ENCODE measurements at places on chromosomes 6 and 20. TPM values are rescaled to one million over a fixed set of nuclear protein-coding genes. Genes with fewer than 3 reads are reported as not detected.

The RPRD1B gene
- 36.9 TPM for total RNA-seq

The RAD21L1 gene
- 1.3 TPM for total RNA-seq

The NOL4L gene
- 33.2 TPM for total RNA-seq

The FUT9 gene
- total RNA-seq = not detected

The CGA gene
- not detected for total RNA-seq

The RIN2 gene
- 0.09 TPM for total RNA-seq

- DNase-seq = no peak
These were observed 6.1 kb upstream of the JARID2 start for GRCh38 chr6:15239616-15240364.

- DNase-seq = no peak
These were observed 6.1 kb downstream of the MRS2 start for GRCh38 chr6:24408719-24409410.

GRCh38 chr6:38974389-38975151 is 74.0 kb upstream of the GLP1R start:
- DNase-seq = no peak

- peak; percentile 30 for DNase-seq
These were observed 86.3 kb upstream of the PROKR2 start for GRCh38 chr20:5402903-5403531.

GRCh38 chr6:107869871-107870270 is 45.8 kb upstream of the SCML4 start:
- DNase-seq = no peak
